ENCODE measurements at places on chromosomes 11 and 22.

DNA sequence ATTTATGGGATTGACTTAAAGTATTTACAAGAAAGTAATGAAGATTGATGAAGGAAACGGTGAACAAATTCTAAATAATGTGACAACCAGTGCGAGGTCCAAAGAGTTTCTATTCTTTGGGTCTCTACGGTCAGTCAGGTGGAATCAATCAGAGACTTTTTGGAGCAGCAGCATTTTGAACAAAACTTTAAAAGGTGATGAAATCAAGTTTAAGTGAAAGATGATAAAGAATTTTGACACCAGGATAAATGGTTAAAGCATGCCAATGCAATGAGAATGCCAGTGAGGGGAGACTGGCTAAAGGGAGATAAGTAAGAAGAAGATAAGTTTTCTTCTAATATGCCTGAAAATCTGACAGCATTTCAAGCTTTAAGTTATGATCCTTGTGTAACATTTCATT lies 67.9 kb downstream of the DCUN1D5 start:
- no peak for DNase-seq

GRCh38 chr22:24985826-24986214 lies 33.3 kb downstream of the KIAA1671 start:
- DNase-seq: no peak

DNA sequence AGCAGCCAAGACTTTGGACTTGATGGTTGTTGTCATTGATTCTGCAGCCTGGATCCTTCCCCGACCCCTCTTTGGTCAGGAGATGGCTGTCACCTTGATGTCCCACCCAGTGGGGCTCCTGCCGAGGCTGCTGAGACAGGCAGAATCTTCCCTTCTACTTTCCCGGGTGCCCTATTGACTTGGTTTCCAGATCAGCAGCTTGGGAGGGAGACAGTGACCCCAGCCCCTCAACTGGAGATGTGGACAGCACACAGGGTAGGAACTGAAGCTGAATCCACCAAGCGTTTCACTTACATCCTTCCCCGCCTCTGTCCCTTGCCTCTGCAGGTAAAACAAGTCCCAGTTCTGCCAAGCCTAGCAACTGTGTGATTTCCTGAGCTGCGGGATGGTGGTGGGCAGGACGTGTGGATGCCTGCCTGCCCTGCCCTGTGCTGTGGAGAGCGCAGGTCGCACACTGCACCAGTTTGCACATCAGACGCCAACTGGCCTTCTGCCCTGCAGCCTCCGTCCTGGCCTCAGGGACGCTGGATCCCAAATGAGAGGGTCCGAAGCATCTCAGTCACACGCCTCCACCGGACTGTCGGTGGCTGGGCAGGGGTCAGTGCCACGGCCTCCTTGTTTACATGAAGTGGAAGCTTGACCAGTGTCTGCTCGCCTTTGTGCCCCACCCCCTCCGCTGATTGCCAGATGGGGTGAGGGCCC lies 34.6 kb downstream of the FAM83F start:
- DNase-seq: no peak

DNA sequence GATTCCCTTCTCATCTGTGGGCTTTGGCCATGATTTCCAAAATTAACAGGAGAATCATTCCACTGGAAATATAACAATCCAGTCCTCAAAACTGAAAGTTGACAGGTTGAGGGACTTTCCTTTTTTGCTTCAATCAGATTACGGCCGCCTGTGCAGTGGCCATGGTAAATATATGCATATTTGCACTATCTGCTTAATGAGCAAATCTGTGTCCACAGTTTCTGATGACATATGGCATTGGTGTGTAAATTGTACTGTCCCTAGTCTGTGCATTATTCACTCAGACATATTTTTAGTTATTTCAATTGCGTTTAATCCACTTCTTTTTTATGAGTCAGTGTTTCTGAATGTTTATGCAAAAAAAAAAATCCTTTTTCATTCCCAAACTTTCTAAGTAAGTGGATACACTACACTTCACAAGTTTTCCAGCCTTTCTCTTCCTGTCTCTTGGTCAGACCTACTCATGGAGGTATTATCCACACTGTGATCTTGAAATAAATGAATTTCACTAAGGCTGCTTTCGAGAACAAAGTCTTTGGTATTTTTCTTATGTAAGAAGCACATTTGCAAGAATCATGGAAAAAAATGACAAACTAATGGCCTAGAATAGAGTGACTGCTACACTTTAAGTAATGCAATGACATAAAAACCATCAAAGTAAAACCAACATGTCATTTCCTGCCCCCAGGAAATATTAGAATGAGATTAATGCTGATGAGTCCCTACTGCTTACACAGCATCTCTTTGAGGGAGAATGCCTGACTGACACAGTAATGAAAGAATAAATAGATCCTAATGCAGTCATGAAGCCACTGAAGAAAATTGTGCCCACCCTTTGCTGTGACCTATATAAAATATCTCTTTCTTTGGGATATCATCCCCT lies 76.4 kb upstream of the MTNR1B start:
- DNase-seq: no peak

DNA sequence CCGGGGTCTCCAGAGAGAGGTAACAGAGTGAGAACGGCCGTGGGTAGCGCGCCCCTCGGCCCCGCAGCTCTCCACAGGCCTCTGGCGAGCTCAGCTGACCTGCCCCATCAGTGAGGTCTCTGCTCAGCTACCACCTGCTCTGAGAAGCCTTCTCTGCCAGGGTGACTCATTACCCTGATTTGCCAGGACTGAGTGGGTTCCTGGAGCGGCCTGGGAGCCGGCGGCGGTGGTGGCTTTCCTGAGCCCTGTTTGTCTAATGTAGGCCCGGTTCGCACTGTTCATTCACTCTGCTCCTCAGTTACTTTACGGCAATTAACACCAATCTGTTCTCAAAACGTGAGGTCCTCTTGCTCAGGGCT lies 351.0 kb upstream of the B3GAT1 start:
- DNase-seq: no peak

DNA sequence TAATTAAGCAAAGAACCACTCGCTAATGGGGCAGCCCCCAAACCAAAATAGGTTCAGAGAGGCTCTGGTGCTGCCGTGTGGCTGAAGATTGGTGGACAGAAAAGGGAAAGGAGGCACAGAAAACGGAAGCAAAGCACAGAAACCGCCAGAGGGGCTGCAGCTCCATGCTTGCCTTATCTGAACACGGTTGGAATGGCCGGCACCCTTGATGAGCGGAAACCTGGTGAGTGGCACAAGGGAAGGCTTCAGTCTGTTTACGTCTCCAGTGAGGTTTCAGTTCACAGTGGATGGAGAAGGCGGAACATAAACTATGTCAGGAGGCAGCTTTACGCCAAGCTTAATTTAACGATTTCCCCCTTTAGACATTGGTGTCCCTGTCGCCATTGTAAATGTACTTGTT lies 5.2 kb upstream of the PRR33 start:
- DNase-seq: no peak

GRCh38 chr22:48175721-48176120 lies 1413.3 kb downstream of the TBC1D22A start:
- no peak for DNase-seq

DNA sequence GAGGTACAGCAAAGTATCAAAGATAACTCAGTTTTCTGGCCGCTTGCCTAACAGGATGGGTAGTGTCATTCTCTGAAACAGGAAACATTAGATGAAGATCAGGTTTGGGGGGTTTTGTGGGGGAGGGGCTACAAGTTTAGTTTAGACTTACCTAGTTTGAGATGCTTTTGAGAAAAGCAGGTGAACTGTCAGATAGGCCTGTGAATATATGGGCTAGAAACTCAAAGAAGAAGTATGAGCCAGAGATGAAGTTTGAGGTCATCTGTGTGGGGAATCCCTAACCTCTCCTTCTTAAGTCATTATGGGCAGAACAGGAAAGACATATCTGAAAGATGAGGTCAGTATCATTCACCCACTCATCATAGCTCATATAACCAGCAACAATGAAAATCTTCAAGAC lies 11.9 kb downstream of the HOATZ start:
- DNase-seq: no peak

DNA sequence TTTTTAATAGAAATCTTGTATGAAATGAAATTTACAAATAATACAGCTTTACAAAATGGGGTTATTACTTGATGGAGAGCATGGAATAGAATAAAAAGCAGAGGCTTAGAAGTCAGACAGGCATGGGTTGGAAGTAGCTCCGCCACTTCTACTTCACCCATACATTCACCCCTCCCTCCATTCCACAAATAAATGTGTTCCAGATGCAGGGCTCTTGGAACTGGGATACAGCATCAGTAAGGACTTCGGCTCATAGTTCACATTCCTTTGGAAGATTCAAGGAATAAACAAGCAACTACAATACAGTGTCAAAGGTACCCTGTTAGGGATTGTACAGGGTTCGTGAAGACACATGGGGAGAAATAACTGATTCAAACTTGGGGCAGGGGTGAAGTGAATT lies 156.8 kb downstream of the WNT11 start:
- DNase-seq: no peak

DNA sequence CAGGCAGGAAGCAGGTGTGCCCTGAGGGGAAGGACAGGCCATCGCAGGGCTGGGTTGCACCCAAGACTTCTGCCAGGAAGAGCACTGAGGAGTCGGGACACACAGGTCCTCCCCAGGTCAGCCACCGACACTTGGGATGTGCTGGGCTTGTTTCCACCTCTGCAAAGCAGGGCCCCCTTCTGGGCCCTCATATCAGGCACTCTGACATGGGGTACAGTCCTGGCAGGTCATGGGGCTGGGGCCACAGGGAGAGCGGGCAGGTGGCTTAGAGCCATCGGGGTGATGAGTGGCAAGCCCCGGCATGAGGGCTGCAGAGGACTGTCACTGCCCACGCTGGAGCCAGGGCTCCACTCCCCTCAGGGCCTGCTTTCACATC lies 7.9 kb upstream of the ADORA2A start:
- no peak for DNase-seq

- no peak for DNase-seq
Observed at GRCh38 chr11:39817241-39817640, 1642.2 kb downstream of the LRRC4C start.

GRCh38 chr11:64921384-64921783 lies 3.1 kb upstream of the PPP2R5B start:
- no peak for DNase-seq

DNA sequence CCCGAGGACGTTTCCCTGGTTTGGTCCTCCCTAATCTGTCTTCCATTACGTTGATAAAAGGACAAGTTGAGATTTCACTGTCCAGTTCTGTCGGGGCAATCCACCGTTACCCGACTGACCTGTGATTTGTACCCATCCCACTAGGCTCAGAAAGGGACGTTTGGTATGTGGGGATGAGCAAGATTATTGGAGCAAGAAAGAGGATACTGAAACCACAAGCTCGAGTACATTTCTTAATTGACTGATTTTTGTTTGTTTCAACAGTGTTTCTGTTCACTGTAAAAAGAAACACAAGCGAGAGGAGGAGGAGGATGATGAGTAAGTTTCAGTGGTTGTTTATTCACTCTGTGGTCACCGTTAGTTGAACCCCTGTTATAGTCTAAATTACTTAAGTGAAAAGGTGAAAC lies 969 bp downstream of the CCDC117 start:
- no peak for DNase-seq

- DNase-seq: no peak
Observed at GRCh38 chr22:46192210-46192993, 42.1 kb downstream of the PPARA start.

- no peak for DNase-seq
Observed at GRCh38 chr11:17392872-17393271, 4.4 kb upstream of the KCNJ11 start.

DNA sequence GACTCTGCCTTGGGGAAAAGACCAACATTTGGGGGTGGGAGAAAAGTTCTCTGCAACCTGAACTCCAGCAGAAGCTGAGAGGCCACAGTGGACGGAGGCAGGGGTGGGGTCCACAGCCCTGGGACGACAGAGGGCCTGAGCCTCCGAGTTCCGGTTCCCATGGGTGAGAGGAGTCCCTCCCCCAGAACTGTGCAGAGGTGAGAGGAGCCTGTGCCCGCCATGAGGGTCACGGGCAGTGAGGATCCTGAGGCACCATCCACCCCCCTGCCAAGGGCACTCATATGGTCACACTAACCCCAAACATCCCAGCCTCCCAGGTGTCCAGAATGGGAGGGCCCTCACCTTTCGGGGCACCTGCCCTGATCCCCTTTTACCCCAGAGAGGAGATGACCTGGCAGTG lies 30.5 kb downstream of the KIAA0930 start:
- no peak for DNase-seq

DNA sequence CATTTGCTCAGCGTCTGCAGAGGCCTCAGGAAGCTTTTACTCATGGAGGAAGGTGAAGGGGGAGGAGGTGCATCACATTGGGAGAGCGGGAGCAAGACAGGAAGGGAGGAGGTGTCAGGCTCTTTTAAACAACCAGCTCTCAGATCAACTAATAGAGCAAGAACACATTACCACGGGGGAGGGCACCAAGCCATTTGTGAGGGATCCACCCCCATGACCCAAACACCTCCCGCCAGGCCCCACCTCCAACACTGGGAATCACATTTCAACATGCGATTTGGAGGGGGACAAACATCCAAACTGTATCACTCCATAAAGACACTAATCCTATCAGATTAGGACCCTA lies 18.9 kb upstream of the THY1 start:
- DNase-seq: no peak

DNA sequence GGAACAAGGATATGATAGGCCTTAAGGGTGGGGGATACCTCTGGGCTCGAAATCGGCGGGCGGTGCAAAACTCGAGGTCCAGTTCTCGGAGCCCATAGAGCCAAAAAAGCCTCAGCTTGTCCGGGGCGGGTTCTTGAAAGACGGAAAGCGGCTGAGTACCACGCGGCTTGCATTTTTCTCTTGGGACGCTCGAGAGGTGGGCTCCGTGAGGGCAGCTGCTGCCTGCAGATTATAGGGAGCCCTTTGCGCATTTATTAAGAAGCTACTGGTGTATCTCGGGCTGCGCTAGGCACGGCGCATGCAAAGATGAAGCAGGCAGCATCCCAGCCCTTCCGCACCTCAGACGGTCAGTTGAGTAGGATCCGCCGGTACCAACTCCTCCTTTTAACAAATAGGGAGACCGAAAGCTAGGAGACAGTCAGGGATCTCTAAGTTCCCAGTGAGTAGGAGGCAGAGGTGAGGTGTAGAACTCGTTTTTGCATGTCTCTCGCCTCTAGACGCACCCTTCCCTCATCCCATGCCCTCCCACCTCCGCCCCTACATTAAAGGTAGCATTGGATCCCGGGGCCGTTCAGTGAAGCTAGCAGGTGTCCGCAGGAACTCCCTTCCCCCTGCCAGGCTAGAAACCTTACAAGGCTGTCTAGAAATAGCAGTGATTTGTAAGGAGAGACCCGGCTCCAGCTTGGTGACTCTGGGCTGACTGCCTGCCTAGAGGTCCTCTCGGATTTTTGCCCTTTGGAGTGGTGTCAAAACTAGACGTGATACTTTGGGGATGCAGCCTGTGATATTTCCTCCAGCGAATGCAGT lies 768 bp downstream of the LDHA start:
- DNase-seq: no peak

- DNase-seq: no peak
Observed at GRCh38 chr11:131938351-131938751, 567.9 kb downstream of the NTM start.
